Thymus (tissue), 14 donors: ENCODE measurements at places on chromosomes 7 and 10. TPM values are rescaled to one million over a fixed set of nuclear protein-coding genes. Genes with fewer than 3 reads are reported as not detected.

- no peaks in the 10 kb centered on the region for H3K4me1 ChIP-seq
- no peak overlapping the region for H3K27ac ChIP-seq
- no peak overlapping the region for H3K4me3 ChIP-seq
These were observed 5.8 kb downstream of the ZNF365 start for GRCh38 chr10:62380016-62380415.

DNA sequence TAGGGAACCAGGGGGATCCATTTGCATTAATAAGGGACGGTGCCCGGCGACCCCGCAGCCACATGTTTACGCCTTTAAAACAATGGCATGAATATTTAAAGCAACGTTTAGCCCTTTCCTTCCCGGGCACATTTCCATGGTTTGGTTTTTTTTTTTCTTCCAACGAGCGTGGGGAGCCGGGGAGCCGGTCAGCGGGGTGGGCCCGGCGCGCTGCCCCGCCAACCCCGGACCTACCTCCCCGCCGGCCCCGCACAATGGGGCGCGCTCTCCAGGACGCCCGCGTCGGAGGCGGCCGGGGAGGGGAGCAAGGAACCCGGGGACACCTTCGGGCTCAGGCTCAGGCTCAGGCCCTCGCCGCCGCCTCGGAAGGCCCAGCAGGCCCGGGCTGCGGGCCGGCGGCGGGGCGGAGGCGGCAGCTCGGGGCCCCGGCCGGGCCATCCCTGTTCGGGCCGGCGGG is 1.0 kb downstream of the SEPHS1 start:
- H3K27me3 ChIP-seq: peaks cover 27% of the 10 kb centered on the region
- peak; percentile 46 for DNase-seq
- peak overlapping the region; percentile 55 for H3K4me3 ChIP-seq
- H3K27ac ChIP-seq: peak overlapping the region; percentile 68
- H3K36me3 ChIP-seq: peaks cover 14% of the 10 kb centered on the region

- H3K4me3 ChIP-seq: no peak overlapping the region
- H3K27ac ChIP-seq: no peak overlapping the region
These were observed 47.7 kb downstream of the AMZ1 start for GRCh38 chr7:2735744-2736143.

GRCh38 chr7:98995523-98996149 is 117.3 kb downstream of the TRRAP start:
- no peak for DNase-seq
- H3K27ac ChIP-seq: no peak overlapping the region
- no peaks in the 10 kb centered on the region for H3K4me1 ChIP-seq
- H3K36me3 ChIP-seq: peaks cover 94% of the 10 kb centered on the region

GRCh38 chr10:110779489-110779888 is 92.2 kb upstream of the PDCD4 start:
- no peaks in the 10 kb centered on the region for H3K27me3 ChIP-seq
- H3K4me3 ChIP-seq: no peak overlapping the region
- no peaks in the 10 kb centered on the region for H3K36me3 ChIP-seq
- DNase-seq: no peak
- no peak overlapping the region for H3K27ac ChIP-seq
- H3K4me1 ChIP-seq: peaks cover 10% of the 10 kb centered on the region

DNA sequence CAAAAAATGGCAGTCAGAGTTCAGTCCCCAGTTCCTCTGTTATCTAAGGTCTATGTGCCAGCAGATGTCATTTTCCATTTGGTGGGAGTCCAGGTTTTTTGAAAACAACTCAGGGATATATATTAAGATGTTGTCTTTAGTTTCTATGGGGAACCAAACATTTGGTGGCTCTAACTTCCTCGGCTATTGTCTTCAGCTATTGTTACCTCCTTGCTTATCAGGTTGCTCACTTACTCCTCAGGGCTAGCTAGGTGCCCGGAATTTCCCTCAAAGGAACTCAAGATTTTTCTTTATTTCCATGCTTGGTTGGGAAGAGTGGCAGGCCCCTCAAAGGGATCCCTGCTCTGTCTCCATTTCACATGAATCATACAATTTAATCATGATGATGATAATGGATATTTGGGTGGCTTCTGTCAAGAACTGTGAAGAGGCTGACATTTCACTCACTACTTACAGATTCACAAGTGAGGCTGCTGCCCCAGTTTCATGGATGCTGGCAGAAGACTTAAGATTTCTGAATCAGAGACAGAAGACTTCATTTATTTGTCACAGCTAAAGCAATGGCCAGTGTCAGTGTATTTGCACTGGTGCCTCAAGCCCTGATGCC is 182.8 kb downstream of the PKD1L1 start:
- H3K4me1 ChIP-seq: peaks cover 4% of the 10 kb centered on the region
- H3K4me3 ChIP-seq: no peak overlapping the region
- H3K27ac ChIP-seq: no peak overlapping the region
- H3K27me3 ChIP-seq: no peaks in the 10 kb centered on the region

ANKRD61 gene
- 0.05 TPM for total RNA-seq
